ENCODE measurements at places on chromosomes 7 and 10. TPM values are rescaled to one million over a fixed set of nuclear protein-coding genes. Genes with fewer than 3 reads are reported as not detected.

Gene NAT16
- total RNA-seq = not detected

Gene ZNF804B
- not detected for total RNA-seq

Gene RADIL
- total RNA-seq = 2.5 TPM

DNA sequence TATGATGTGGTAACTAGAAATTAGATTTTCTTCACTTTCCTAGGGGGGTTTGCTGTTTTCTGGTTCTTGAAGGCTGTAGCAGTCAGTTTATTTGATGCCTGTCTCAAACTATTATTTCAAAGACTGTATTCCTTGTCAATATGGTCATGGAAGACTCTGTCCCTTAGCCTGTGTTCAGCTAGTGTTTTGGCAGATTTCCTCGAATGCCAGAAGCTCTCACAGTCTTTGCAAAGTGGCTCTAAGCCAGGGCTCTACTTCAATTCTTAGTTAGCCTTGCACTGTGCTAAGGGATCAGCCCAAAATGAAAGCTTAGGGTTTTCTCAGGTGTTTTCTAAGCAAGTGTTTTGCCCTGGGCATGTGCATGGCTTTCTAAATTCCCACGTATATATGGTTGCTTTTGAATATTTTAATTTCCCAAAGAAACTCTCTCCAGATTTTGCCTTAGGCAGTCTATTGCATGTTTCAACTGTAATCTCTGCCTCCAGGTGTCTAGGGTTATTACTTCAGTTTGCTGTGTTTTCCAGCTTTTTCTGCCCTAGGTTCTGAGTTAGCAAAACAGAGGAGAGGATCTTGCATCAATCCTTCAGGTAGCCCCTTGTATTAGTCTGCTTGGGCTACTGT is 7.2 kb upstream of the C1GALT1 start:
- no peaks in the 10 kb centered on the region for H3K27me3 ChIP-seq
- DNase-seq = no peak
- no peaks in the 10 kb centered on the region for H3K36me3 ChIP-seq

- H3K36me3 ChIP-seq = no peaks in the 10 kb centered on the region
- no peaks in the 10 kb centered on the region for H3K4me1 ChIP-seq
- H3K27me3 ChIP-seq = no peaks in the 10 kb centered on the region
- no peak overlapping the region for H3K27ac ChIP-seq
- no peak for DNase-seq
These were observed 215.7 kb downstream of the HTR7 start for GRCh38 chr10:90642136-90642535.

DNA sequence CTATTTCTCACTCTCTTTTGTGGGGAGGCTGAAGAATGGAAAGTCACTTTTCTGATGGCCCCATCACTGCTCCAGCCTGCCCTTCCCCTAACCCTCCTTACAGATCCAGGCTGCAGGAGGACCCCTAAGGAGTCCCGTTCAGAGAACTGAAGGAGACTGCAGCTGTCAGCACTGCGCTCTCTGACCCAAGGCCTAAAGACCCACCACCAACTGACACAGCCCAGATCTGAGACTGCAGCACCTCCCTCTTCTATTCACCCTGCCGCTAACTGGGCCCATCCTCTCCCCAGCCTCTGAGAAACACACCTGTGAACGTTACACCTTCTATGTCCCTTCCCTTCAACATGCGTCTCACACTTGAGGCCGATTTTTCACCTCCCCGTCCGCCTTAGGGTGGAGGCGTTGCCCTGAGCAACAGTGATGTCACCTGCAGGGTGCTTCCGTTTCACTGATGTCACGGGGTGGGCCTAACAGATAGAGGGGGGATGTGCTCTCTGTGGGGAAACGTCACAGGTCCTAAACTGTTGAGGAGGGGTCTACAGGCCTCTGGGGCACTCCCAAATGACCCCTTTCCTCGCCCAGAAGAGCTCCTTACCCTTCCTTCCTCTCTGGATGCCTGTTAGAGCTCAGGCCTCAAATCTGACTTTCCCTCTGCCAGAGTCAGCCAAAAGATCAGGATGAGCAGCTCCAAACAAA is 5.1 kb downstream of the ITPRIP start:
- H3K27ac ChIP-seq = peak overlapping the region; percentile 96
- no peak for DNase-seq
- no peaks in the 10 kb centered on the region for H3K27me3 ChIP-seq
- H3K4me3 ChIP-seq = no peak overlapping the region

- DNase-seq = no peak
- no peaks in the 10 kb centered on the region for H3K36me3 ChIP-seq
- no peaks in the 10 kb centered on the region for H3K4me1 ChIP-seq
- no peak overlapping the region for H3K4me3 ChIP-seq
- peaks cover 26% of the 10 kb centered on the region for H3K27me3 ChIP-seq
- H3K27ac ChIP-seq = no peak overlapping the region
These were observed 2.9 kb downstream of the RBP4 start for GRCh38 chr10:93598157-93598556.

DNA sequence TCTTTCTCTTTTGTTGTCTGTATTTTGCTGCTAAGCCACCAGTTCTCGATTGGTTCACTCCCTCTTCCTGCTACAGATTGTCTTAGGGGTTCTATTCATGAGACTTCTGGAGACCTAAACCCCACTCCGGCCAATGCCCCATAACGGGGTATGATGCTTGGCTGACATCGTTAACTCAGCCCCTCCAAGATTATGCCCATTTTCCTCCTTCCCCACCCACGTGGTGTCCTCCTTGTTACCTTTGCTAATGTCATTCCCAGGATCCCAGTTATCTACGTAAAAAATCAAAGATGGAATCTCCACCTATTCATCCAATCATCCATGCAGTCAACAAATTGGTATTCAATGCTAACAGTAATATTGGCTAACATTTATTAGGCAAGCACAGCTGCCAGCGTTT is 228.3 kb downstream of the CAMK1D start:
- no peak for DNase-seq
- no peak overlapping the region for H3K27ac ChIP-seq
- H3K4me1 ChIP-seq = no peaks in the 10 kb centered on the region
- H3K4me3 ChIP-seq = no peak overlapping the region
- no peaks in the 10 kb centered on the region for H3K36me3 ChIP-seq

DNA sequence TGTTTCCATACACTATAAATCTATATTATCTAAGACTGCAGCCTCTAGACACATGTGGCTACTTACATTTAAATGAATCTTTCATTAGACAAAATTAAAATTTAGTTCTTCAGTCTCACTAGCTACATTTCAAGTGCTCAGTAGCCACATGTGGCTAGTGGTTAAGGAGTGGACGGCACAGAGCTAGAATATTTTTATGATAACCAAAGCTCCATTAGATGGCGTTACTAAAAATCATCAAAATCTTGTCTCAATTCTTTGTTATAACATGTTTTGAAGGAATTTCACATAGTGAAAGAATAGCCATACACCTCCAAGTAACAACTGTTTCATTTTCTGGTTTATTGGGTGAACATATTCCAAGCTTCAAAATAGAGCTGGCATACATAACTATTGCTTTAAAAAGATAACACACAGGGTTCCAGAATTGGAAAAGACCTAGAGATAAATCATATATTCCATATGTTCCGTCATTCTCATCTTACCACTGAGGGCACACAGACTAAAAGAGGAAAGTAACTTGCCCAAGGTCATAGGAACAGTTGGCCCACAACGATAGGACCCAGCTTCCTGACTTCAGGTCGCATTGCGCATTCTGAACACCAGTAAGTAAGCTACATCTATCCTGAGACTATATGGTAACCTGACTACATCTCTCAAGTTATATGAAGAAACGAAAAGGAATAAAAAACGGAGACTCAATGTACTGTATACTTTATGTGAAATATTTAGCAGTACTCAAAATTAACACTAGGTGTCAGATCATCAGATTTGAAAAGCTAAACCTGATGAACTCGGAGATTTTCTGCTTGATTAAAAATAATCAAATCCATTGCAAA is 66.6 kb downstream of the CAV1 start:
- H3K27ac ChIP-seq = peak overlapping the region; percentile 57
- peak; percentile 76 for DNase-seq
- no peaks in the 10 kb centered on the region for H3K36me3 ChIP-seq
- peaks cover 40% of the 10 kb centered on the region for H3K4me1 ChIP-seq

DNA sequence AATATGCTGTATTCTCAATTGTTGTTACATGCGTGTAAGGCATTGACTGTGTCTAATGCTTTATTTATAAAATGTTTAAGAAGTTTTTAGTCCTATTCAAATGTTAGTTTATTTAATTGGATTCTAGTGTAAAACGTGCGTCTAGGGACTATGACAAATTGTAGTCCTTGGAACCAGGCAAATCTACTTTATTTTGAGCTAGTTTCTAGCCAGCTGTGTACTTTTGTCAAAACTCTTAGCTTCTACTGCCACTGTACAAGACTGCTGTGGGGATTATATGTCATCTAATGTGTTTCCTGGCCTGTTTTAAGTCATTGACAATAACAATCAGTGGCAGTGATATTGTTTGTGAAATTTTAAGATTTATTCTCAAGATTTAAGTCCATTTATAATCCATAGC is 220.5 kb upstream of the SEMA3D start:
- no peaks in the 10 kb centered on the region for H3K27me3 ChIP-seq
- H3K4me3 ChIP-seq = no peak overlapping the region
- H3K27ac ChIP-seq = no peak overlapping the region
- DNase-seq = no peak
- H3K36me3 ChIP-seq = no peaks in the 10 kb centered on the region

- no peak overlapping the region for H3K27ac ChIP-seq
- no peaks in the 10 kb centered on the region for H3K36me3 ChIP-seq
- peaks cover 6% of the 10 kb centered on the region for H3K27me3 ChIP-seq
- H3K4me1 ChIP-seq = no peaks in the 10 kb centered on the region
These were observed 163.1 kb downstream of the PRKCQ start for GRCh38 chr10:6416892-6417512.

- H3K4me3 ChIP-seq = no peak overlapping the region
- H3K4me1 ChIP-seq = peaks cover 26% of the 10 kb centered on the region
- no peaks in the 10 kb centered on the region for H3K27me3 ChIP-seq
- H3K27ac ChIP-seq = no peak overlapping the region
- no peak for DNase-seq
These were observed 110.1 kb upstream of the POM121L12 start for GRCh38 chr7:52925332-52925731.

GRCh38 chr10:99435986-99436638 is 5.7 kb upstream of the GOT1 start:
- H3K27ac ChIP-seq = no peak overlapping the region
- H3K4me1 ChIP-seq = peaks cover 7% of the 10 kb centered on the region
- H3K27me3 ChIP-seq = no peaks in the 10 kb centered on the region
- H3K4me3 ChIP-seq = no peak overlapping the region
- H3K36me3 ChIP-seq = no peaks in the 10 kb centered on the region

DNA sequence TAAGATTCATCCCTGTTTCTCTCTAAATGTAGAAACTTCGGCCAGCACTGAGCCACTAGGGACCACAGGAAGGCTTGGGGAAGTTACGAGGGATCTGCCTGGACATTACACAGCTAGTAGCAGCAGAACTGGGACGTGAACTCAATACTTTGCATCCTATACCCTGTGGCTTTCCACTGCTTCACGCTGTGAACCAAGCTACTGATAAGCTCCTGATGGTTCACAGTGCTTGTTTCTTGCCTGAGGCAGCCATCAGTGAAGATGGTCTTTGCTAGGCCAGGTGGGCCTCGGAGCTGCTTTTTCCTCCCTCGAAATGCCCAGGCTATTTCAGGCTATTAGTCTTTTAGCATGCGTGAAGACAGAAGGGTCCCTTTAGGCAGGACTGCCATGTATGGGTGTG is 132.7 kb downstream of the SH3PXD2A start:
- DNase-seq = no peak
- no peak overlapping the region for H3K27ac ChIP-seq
- H3K4me3 ChIP-seq = no peak overlapping the region
- no peaks in the 10 kb centered on the region for H3K36me3 ChIP-seq

GRCh38 chr7:33130184-33130583 is 820 bp downstream of the BBS9 start:
- H3K27me3 ChIP-seq = no peaks in the 10 kb centered on the region
- peak; percentile 9 for DNase-seq
- no peak overlapping the region for H3K27ac ChIP-seq
- no peaks in the 10 kb centered on the region for H3K36me3 ChIP-seq
- H3K4me3 ChIP-seq = peak overlapping the region; percentile 85

- no peaks in the 10 kb centered on the region for H3K27me3 ChIP-seq
- DNase-seq = no peak
- no peaks in the 10 kb centered on the region for H3K4me1 ChIP-seq
- H3K36me3 ChIP-seq = no peaks in the 10 kb centered on the region
- H3K4me3 ChIP-seq = no peak overlapping the region
- no peak overlapping the region for H3K27ac ChIP-seq
These were observed 128.5 kb upstream of the PRR15 start for GRCh38 chr7:29435167-29435566.

DNA sequence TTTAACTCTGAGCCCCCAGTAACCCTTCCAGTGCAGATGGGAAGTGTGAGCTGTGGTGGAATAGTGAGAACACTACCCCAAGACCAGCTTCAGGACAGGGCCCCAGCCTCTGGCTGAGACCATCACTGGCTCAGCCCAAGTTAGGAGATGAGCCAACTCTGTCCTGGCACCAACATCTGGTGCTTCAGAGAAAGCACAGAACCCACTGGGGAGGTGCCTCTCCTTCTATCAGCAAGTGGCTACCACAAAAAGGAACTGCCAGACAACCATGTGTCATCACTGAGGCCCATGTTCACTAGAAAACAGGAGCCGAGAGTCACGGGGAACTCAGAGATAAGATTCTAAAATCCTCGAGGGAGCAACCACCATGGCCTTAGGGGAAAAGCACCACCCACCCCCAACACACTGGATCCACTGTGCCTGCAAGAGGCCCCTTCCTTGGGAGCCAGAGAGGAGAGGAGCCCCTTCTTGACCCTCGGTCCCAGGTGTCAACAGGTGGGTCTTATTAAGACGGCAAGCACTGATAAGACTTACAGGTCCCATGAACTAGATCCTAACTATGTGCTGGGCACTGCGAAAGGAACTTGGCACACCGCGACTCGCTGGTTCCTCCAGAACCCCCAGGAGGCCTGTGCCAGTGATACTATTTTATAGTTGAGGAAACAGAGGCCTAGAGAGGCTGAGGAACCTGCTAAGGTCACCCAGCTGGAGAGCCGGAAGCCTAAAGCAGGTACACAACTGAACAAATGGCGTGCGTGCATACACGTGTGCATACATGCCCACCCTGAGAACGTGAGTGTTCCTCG is 102.7 kb downstream of the FAM53B start:
- peaks cover 8% of the 10 kb centered on the region for H3K4me1 ChIP-seq
- H3K27ac ChIP-seq = no peak overlapping the region
- no peak for DNase-seq
- H3K27me3 ChIP-seq = no peaks in the 10 kb centered on the region
- no peak overlapping the region for H3K4me3 ChIP-seq

DNA sequence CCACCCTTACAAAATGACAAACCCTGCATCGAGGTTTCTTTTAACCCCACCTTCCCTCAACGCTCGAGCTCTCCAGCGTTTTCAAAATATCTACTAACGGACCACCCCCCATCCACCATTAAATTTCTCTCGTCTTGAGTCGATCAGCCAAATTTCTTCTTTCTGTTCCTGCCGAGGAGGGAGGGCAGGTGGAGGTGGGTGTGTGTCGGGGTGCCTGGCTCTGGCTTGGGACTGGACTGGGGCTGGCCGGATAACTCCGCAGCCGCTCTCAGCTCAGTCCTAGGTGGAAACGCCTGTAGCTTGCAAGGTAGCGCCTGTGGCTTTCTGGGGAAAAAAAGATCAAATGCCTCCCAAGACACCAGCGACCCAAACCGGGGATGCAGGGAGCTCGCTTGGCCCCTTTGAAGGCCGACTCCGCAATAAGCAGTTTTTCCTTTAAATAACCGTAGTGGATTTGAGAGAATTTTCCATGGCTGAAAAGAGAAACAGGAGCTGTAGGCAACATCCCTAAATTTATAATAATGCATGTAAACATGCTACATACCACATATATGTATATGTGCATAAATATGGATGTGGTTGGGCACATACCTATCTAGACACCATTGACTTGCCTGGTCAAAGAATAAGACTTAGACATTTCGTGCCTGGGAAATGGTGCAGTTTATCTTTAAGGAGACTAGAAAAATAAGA is 1.9 kb upstream of the TMEM178B start:
- H3K27me3 ChIP-seq = peaks cover 39% of the 10 kb centered on the region
- no peak overlapping the region for H3K4me3 ChIP-seq
- DNase-seq = no peak
- H3K27ac ChIP-seq = no peak overlapping the region
